Cerebellar nuclear complex (tissue), 1 donor: ENCODE measurements at places on chromosomes 16 and 17.

- DNase-seq: peak; percentile 54
These were observed 52.0 kb upstream of the TEX2 start for GRCh38 chr17:64315032-64315490.

DNA sequence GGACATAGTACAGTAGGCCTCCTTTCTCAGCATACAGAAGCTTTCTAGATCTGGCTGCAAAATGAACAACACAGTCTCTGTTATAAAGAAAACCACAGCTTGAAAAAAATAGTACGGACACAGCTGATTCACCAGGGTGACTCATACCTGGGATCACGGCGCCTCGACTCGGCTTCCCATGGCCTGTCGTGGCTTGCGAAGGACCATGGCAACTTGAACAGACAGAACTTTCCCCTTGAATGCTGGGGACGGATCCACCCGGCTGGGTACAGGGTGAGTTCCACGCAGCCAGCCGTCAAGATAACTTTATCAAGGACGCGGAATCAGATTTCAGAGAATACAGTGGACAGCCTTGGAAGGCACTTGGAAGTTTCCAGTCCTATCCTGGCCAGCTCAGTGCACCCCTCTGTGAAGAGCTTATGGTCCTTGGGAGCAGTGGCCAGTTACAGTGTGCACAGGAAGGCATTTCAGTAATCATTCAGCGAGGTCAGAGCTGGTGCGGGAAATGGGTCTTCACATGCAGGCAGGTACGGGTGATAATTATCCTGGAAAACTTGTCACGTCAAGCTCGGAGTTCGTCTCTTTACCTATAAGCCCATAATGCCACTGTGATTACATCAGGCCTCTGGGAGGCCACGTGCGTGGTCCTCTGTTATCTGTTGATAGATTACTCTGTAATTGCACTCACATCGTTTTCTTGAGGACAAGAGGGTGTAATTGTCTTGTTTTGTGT is 57.9 kb upstream of the MAF start:
- DNase-seq: no peak

DNA sequence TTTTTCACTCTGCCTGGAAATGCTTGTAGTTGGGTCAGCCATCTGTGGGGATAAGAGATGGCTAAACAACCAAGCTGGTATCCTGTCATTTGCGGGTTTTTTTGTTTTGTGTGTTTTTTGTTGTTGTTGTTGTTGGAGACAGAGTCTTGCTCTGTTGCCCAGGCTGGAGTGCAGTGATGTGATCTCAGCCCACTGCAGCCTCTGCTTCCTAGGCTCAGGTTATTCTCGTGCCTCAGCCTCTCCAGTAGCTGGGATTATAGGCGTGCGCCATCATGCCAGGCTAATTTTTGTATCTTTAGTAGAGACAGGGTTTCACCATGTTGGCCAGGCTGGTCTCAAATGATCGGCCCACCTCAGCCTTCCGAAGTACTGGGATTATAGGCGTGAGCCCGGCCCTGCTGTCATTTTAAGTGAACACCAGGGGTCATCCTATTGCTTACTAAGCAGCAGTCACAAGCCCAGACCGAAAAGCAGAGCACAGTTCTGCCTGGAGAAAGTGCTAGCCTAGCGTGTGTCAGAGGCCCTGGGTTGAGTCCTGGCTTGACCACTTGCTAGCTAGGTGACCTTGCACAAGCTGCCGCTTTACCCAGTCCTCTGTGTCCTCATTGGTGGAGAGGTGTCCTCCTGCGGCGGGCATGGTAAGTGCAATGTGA is 4.6 kb downstream of the SMCR8 start:
- DNase-seq: no peak

- no peak for DNase-seq
These were observed 34.5 kb downstream of the YWHAE start for GRCh38 chr17:1365445-1366039.

DNA sequence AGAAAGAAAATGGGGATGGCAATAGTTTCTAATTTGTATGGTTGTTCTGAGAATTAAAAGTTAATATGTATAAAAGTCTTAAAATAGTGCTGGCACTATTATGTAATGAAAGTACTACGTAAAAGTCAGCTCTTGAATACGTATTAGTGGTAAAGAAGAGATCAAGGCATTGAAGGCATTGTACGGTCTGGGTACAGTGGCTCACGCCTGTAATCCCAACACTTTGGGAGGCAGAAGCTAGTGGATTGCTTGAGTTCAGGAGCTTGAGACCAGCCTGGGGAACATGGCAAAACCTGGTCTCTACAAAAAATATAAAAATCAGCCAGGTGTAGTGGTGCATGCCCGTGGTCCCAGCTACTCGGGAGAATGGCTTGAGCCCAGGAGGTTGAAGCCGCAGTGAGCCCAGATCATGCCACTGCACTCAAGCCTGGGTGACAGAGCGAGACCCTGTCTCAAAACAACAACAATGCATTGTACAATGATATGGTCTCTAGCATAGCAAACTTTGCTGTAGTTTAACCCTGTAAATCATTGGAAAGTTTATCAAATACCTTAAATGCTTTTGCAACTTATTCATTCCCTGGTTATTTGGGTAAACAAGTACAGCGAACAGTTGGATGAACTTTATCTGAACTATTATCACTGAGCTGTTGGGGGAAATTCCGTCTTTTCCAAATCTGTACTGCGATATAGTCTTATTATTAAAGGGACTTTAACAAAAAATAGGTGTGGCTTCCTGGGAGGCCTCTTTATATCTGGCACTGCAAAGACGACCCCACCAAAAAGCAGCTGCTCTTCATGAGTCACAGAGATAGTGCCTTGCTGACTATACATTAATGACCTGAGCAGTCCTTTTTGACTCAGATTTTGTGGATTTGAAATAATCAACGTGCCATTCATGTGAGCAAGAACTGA is 73.6 kb downstream of the GPRC5B start:
- DNase-seq: no peak

DNA sequence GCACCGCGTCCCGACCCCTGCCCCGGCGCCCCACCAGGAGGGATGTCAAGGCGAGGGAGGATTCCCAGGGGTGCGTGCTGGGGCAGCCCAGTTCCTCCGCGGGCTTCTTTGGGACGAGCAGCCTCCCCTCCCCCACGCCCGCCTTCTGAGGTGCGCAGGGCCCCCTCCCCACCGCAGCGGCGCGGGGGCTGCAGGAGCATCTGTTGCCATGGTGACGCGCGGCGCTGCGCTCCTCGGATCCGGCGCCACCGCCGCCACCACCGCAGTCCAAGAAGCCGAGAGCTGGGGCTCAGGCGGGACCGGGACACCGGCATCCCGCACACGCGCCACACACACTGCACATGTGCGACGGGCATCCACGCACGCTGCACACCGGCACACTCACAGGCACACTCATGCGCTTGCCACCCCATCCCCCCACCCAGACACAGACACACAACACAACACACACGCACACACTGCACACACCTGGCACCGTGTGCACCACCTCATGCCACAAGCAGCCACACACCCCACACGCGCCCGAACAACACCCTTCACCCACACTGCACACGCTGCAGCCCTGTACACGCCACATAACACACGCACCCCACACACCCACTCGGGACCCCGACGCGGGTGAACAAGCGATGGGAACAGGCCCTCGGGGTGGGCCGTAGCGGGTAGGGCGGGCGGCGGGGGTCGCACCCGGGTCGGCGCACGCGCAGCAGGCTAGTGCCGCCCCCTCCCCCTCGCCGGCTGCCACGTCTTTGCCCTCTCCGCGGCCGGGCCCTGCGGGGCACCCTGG is 17.0 kb downstream of the ENPP7 start:
- no peak for DNase-seq

- DNase-seq: no peak
These were observed 21.9 kb downstream of the TEKT3 start for GRCh38 chr17:15319452-15320010.

- DNase-seq: no peak
These were observed 6.6 kb downstream of the RIPOR1 start for GRCh38 chr16:67535201-67535600.

GRCh38 chr16:86797700-86798099 is 219.4 kb downstream of the FOXL1 start:
- no peak for DNase-seq

- DNase-seq: no peak
These were observed 6.6 kb downstream of the ALOX12 start for GRCh38 chr17:7002288-7003047.

GRCh38 chr17:66679631-66680517 is 155.0 kb upstream of the CACNG5 start:
- DNase-seq: no peak

DNA sequence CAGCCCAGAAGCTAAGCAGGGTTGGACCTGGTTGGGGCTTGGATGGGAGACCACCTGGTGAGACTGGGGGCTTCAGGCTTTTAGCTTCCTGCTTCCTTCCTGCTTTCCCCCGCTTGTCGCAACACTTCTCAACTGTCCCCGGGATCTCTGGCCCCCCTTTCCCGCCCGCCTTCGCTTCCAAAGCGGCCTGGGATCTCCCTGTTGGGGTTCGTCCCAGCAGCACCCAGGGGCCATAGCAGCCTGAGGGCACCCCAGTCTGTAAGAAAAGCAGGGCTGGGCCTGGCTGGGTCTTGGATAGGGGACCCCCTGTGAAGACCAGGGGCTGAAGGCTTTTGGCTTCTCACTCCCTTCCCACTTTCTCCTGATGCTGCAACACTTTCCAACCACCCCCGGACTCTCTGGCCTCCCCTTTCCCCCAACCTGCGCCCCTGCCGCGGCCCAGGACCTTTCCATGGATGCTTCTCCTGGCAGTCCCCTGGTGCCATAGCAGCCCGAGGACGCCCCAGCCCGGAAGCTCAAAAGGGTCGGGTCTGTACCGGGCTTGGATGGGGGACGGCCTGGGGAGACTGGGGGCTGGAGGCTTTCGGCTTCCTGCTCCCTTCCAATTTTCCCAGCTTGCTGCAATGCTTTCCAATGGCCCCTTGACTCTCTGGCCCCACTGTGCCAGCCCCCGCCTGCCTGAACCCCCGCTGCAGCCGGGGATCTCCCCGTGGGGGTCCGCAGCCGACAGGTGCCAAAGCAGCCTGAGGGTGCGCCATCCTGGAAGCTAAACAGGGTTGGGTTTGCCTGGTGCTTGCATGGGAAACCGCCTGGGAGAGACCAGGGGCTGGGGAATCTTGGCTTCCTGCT is 2276.2 kb downstream of the TP53TG3F start:
- no peak for DNase-seq

GRCh38 chr16:48963901-48964615 is 317.6 kb downstream of the CBLN1 start:
- no peak for DNase-seq

DNA sequence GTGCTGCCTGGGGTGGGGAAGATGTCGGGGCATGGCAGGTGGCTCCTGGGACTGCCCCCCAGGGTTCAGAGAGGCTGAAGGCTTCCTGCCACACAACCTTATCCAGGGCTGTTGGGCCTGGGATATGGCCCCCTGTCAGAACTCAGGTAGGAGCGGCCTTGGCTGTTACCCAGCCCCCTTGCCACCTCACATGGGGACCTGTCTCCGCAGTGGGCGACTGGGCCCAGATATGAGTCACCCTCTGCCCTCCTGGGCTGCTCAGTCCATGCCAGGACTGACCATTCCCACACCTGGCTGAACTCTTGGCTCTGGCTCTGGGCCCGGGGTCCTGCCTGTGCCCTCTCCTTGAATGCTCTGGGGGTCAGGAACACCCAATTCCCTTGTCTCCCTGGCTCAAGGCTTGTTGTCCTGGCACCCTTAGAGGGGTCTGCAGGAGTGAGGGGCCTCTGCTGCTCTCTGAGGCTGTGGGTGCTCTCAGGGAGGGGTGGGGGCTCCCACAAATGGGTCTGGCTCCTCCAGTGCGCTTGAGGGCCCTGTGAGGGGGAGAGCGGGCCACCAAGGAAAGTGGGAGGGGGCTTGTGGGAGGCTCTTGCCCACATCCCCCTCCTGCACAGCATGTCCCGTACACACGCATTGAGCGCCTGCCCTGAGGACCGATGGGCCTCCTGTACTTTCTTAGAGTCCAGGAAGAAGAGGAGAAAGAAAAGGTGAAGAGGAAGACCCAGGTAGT is 36.0 kb downstream of the LGALS9 start:
- DNase-seq: no peak

DNA sequence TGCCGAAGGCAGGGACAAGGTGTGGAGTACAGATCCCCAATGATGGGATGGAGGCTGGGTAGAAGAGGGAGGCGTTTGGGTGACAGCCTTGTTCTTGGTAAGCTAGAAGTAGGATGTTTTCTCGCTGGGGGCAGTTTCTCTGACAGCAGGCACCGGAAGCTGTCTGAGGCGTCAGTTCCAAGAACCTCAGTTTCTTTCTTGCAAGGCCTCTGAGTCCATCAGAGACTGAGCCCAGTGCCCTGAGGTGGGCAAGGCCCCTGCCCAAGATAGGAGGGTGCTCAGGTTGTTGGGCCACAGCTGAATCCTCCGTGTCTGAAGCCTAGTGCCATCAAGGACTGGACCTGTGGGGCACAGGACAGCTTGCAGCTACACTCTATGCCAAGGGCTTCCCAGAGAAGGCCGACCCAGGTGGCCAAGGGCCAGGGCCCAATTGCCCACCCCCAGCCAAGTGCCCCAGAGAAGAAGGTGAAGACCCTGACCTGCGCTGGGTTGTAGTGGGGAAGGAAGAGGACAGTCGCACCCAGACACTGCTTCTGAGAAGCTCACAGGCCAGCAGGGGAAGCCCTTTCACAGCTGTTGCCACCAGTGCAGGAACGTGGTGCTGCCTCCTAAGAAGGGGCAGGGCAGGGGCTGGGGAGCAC is 13.1 kb downstream of the CYB5D2 start:
- no peak for DNase-seq

DNA sequence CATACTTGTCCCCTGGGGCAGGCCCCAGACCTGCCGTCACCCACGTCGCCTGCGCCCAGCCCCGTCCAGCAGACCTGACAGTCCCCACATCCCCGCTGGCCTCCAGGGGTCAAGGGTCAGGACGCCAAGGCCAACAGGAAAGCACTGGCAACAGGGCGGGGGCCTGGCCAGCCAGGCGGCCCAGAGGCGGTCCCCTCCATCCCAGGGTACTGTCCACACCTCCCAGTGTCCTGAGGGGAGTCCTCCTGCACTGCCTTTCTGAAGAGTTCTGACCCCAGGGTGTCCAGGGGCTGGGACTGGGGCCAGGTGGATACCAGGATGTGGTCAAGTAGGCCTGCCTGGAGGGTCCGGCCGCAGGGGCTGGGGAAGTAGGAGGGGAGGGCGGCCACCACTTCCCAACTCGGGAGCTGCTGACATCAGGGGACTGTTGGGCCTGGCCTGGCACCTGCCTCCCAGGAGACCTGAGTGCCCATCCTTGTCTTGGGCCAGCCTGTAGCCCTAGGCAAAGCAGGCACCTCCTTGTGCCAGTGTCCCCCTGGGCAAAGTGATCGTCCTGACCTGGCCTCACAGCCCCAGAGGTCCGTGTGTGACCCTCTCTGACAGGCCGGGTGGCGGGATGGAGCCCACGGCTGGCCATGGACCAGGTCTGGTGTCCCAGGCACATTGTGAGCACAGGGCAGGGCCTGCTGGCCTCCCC is 6.7 kb upstream of the AXIN1 start:
- no peak for DNase-seq
